ENCODE measurements at places on chromosomes 7 and 10.

DNA sequence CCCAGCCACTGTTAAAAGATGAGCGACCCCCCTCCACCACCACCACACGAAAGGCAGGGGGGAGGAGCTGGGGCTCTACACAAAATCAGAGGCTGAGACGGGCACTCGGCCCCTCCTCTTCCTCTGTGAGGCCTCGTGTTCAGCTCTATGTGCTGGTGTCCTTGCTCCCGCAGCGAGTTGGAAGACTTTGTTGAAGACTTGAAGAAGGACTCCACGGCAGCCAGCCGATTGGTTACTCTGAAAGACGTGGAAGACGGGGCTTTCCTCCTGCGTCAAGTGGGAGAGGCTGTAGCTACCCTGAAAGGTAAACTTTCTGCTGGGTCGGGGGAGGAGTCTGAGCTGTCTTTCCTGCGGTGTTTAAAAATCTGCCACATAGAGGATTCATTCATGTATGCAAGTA lies 203.7 kb downstream of the ARHGAP21 start:
- peak; percentile 14 for DNase-seq

DNA sequence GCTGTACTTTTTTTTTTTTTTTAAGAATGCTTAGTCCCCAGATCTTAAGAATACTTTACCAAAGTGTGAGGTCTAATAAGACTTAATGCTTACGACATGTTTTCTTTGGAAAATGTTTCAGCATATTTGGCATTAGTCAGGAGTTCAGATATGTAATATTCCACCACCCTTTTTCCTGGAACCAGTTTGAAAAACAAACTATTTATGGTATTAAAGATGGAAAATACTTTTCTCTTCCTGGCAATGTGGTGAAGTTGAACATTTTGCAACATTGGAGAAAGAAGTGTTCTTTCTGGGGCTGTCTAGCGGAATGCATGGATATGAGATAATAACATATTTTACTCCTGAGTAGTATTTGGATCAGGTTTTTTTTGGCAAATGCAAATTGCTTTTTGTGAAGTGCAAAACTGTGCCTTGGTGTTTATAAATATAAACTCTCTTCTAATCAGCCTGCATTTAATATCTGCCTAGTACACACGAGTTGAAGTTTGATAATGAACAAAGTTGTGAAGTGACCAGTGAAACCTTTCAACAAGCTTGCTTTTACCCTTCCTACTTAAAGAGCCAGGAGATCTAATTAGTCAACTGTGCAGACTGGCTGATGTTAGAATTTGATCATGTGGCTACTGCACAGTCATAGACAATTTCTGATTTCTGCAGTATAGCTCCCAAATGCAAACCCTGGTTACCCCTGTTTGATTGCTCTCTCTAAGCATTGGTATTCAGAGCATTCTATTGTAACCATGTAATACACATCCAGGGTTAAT lies 20.9 kb downstream of the MAP3K8 start:
- no peak for DNase-seq

DNA sequence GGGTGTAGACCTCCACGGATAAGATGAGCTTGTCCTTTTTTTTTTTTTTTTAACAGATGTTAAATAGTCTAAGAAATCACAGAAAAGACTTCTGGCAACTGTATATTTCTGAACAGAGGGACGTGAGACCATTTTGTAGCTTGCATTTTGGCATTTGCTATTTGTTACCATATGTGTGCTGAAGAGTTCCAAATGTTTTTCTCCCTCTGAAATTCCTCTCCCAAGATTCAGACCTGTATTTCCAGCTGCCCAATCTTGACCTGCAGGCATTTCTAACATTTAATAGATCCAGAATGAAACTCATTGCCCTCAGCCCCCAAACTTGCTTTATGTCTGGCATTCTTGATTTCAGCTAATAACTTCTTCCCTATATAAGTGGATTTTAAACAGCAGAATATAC lies 223.1 kb upstream of the FZD1 start:
- DNase-seq: no peak

DNA sequence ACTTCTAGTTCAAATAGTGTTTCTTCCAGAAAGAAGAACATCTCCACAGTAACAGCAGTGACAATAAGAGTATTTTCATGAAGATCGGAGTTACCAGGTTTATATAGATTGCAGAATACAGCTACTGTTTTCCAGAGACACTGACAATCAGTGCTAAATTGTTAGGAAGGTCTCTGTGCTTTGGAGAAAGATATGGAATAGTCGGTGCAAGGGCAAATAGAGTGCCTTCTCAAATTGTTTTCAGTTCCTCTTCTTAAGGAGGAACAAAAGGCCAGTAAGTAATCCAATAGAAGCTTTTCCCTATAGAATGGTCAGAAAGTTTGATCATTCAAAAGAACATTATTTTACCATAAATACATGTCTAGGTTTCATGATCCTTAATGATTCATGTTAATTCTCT lies 2.6 kb upstream of the KIAA1217 start:
- DNase-seq: no peak

GRCh38 chr10:126536656-126537055 lies 133.8 kb downstream of the C10orf90 start:
- no peak for DNase-seq

DNA sequence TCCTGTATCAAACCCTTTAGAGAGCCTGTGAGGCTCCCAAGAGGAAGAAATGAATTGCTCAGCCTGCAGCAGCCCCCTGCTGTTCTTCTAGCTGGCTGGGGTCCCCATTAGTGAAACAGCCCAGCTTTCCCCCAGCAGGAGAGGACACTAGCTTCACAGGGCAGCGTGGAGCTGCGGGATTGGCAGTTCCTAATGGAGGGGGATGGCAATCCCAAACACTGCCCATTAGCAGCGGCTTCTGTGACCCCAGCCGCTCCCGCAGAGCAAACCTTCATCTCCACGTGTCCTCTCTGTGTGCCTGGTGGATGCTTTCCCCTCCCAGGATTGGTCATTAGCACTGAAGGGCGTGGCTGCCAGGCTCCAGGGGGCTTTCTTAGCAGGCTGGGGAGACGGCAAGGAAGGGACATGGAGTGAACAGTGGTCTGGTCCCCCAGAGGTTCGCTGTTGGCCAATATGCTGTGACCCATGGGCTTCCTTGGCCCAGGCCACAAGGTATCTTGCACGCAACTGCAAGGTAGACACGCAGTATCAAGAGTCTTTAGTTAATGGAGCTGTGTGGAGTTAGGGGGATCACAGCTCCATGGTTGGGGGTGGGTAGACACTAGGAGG lies 322.5 kb upstream of the ZMIZ1 start:
- DNase-seq: no peak

- no peak for DNase-seq
These were observed 40.5 kb downstream of the PPP1R3C start for GRCh38 chr10:91592266-91592975.
